ENCODE measurements at places on chromosomes 2 and 18.

GRCh38 chr2:235265348-235265965 is 228.4 kb upstream of the AGAP1 start:
- no peak for DNase-seq

GRCh38 chr2:215356334-215356947 is 44.6 kb downstream of the ATIC start:
- no peak for DNase-seq

GRCh38 chr2:200021449-200022114 is 66.2 kb downstream of the MAIP1 start:
- no peak for DNase-seq

GRCh38 chr2:32484937-32485336 is 128.1 kb downstream of the BIRC6 start:
- DNase-seq: no peak

- no peak for DNase-seq
Observed at GRCh38 chr2:202072226-202072625, 829 bp upstream of the KIAA2012 start.

DNA sequence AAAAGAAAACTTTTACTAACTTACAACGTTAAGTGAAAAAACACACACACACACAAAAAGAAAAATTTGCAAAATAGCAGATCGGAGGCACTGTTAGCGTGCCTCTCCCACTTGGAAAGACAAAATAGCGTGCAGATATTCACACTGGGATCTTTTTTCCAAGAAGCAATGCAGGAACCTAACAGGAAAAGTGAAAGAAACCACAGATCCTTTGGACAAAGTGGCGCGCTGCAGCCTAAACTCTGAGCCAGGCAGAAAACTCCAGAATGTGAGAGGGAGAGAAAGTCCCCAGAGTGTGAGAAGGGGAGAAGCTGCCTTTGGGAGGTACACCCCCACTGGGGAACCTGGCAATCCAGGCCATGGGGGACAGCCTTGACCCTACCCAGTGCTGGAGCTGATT is 70.7 kb upstream of the SERPINE2 start:
- DNase-seq: no peak

GRCh38 chr2:114698520-114698919 is 256.1 kb downstream of the DPP10 start:
- no peak for DNase-seq

GRCh38 chr2:46601328-46601963 is 122.1 kb downstream of the TMEM247 start:
- no peak for DNase-seq

DNA sequence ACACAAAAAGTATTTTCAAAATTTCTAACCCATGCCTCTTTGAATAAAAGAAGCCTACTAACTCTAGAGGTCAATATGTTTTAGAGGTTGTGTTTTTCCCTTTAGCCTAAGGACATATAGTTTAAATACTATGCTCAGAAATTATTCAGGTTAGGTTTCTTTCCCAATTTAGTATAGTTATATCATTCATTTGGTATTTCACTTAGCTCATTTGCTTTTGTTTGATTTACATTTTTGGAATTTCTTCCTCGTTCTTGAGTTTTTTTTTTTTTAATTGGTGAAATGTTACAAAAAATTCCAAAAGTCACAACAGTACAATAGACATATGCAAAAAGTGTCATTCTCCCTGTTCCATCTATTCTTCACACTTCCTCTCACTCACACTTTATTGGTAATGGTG is 371.3 kb upstream of the TNP1 start:
- DNase-seq: no peak

DNA sequence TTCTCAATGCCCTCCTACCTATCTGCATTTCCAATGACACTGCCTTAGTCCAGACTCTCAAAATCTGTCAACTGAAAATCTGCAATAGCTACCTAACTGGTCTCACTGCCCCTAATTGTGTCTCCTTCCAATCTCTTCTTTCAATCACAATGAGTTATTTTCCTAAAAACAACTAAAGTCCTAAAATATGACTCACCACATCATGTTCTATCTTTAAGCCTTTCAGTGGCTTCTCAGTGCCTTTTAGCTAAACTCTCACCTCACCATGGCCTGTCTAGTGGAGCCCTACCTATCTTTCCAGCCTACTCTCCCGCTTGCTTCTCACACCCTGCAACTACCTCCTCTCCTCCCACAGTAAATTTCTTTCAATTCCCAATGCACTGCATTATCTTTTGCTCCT is 220.9 kb upstream of the PKDCC start:
- DNase-seq: no peak

All from activated CD4-positive, alpha-beta T cell treated with anti-CD3 and anti-CD28 coated beads, Interleukin-2, amount 50 U/mL, for 16 hours (primary cell).